T-cell (primary cell): ENCODE measurements at places on chromosomes 2 and 18. TPM values are rescaled to one million over a fixed set of nuclear protein-coding genes. Genes with fewer than 3 reads are reported as not detected.

DNA sequence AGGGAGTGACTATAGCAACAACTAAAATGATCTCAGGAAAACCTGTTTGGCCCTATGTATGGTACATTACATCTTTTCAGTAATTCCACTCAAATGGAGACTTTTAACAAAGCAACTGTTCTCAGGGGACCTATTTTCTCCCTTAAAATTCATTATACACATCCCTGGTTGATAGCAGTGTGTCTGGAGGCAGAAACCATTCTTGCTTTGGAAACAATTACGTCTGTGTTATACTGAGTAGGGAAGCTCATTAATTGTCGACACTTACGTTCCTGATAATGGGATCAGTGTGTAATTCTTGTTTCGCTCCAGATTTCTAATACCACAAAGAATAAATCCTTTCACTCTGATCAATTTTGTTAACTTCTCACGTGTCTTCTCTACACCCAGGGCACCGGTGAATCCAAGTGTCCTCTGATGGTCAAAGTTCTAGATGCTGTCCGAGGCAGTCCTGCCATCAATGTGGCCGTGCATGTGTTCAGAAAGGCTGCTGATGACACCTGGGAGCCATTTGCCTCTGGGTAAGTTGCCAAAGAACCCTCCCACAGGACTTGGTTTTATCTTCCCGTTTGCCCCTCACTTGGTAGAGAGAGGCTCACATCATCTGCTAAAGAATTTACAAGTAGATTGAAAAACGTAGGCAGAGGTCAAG, 955 bp downstream of the TTR start:
- DNase-seq: no peak

DNA sequence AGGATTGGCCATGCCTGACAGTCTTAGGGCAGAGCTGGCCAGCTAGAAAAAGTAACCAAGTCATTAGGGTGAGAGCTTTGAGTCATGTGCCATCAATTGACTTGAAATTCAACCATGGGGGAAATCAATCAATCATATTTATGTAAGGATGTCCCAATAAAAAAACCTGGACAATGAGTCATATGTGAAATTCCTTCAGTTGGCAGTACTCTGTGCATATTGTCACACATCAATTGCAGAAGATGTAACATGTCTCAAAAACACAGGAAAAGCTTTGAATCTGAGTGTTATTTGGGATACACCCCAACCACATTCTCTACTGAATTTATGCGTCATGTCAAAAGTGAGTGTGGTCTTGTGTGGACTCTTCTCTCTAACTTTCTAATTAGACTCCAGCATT, 1004.1 kb upstream of the NRXN1 start:
- no peak for DNase-seq

DNA sequence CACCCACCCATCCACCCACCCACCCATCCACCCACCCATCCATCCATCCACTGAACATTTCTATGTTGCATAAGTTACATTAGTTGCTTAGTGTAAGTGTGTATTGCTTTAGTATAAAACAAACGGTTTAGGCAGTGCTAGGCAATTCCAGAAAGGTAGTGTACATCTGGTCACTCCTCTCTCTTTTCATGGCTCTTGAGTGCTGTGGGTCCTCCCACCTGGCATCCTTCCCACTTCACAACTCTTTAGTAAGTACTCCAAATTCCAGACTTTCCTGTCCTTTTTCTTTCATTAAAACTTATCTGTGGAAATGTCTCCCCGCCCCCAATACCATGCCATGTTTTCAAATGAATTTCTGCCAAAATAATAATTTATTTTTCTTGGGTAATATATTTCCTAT, 122.5 kb downstream of the PLEKHM3 start:
- DNase-seq: no peak

- DNase-seq: no peak
Measured at GRCh38 chr2:1986598-1986997, 242.3 kb upstream of the PXDN start.

Gene MROH2A
- not detected for total RNA-seq
